ENCODE measurements at places on chromosomes 12 and 14.

DNA sequence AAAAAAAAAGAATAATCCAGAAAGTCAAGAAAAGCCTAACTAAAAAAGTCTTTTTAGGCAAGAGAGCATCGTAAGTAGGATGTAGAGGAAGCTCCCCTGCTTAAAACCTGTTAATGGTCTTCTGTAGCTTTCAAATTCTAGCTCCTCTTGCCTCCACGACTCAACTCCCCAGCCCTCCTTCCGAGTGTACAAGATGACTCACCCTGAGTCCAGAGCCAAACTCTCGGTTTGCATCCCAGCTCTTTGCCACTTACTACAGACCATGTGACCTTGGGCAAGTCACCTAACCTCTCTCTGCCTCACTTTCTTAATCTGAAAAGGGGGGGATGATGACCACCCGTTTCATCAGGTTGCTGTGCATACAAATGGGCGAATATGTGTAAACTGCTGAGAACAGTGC is 460.4 kb downstream of the DPF3 start:
- no peak for DNase-seq

- no peak for DNase-seq
These were observed 219.7 kb downstream of the SLC25A21 start for GRCh38 chr14:36952689-36953088.

DNA sequence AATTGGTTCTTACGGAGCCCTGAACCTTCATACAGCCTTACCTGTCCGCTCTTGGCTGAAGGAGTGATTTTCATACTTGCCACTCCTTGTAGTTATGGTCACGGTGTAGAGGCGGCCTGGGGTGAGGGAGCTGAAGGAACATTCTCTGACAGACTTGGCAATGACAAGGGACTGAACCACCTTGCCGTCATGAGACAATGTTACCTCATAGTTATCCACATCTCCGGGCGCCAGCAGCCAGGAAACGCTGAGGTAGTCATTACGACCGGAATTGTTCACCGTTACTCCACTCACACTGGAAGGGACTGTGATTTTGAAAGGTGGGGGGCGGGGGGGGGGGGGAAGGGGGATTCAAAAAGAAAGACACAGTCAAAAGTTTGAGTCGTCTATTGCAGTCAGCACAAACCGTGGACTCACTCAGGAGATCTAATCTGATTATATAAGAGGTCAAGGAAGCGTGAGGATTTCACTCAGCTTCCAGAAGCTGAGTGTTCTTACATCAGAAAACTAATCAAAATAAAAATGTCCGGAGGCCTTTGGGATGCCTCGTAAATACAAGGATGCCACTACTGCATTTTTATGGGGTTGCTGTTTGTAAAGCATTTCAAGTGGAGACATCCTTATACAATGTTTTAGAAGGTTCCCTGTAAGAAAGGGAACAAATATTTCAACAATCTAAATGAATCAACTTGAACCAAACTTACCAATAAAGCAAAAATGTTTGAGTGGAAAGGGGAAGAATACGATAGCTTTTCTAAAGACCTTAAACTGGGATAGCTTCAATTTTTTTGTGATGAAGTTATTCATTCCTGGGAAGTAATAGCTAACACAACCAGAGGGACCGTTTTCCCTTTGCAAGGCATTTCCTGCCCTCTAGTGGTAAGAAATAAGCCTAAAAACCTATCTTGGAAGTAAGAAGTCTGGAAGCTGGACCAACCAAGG is 60.6 kb downstream of the PTPRB start:
- DNase-seq, result peak; percentile 80

DNA sequence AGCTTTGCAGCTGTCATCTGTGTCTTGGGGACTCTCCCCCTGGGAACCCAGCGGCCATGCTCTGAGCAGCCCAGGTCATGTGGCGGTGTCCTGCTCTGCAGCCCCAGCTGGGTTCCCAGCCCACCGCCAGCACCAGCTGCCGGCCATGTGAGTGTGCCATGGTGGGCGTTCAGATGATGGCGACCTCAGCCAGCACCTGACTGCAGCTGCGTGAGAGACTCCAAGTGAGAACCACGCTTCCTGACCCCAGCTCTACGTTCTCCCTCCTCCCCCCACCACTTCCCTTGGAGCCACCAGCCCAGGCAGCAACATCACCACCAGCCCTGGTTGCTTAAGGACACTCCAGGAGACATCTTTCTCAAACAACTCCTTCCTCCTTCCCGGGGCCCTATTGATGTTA is 68.8 kb downstream of the SLC24A4 start:
- DNase-seq, result no peak

GRCh38 chr12:94247246-94247645 is 98.9 kb downstream of the PLXNC1 start:
- DNase-seq, result no peak

DNA sequence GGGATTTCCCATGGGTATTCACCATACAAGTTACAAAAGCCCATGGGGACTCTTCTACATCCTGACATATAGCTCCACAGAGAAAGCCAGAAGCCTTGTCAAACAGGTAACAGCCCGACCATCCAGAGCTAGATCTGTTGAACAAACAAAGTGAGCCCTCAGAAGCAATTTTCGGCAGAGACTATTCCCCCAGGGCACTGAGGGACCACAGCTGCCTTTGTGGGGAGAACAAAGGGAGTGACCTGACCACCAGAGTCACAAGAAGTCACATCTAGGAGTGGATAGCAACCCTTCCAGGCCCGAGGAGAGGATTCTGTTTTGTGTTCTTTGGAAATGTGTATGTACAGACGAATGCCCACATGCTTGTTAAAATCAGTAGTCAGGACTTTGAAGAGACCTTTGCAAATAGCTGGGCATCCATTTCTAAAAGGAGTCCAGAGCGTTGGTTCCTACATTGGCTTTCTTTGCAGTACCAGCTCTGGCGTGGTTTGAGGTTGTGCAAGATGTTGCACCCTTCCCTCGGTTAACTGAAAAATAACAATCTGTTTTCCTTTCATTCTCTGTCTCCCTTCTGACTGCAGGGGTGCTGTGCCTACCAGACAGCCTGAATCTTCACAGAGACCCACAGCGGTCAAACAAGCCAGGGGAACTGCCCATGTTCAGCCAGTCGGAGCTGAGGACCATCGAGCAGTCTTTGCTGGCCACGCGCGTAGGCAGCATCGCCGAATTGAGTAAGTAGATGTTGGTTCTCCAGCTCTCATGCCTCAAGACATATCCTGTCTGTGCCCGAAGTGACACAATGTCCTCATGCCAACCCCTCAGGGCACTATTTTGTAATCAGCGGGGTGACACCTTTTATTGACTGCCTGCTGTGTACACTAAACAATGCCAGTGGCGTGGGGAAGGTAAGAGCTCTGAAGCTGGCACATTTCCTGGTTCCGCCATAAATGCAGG is 165.4 kb upstream of the PWP1 start:
- DNase-seq, result no peak

GRCh38 chr14:52241087-52241793 is 26.3 kb upstream of the PTGDR start:
- DNase-seq, result no peak

DNA sequence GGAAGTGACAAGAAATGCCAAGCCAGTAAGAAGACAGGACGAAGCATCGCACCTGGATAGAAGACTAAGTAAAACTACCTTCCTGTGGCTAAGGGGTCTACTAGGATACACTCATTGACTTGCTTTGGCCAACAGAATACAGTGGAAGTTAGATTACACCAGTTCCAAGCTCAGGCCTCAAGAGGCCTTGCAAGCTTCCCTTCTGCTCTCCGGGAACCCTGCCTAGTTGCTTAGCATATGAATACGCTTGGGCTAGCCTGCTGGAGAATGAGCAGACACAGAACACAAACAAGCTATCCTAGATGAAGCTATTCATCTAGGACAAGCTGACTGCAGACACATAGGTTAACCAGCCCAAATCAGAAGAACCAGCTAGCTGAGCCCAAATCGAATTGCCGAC is 97.0 kb downstream of the DPF3 start:
- no peak for DNase-seq

DNA sequence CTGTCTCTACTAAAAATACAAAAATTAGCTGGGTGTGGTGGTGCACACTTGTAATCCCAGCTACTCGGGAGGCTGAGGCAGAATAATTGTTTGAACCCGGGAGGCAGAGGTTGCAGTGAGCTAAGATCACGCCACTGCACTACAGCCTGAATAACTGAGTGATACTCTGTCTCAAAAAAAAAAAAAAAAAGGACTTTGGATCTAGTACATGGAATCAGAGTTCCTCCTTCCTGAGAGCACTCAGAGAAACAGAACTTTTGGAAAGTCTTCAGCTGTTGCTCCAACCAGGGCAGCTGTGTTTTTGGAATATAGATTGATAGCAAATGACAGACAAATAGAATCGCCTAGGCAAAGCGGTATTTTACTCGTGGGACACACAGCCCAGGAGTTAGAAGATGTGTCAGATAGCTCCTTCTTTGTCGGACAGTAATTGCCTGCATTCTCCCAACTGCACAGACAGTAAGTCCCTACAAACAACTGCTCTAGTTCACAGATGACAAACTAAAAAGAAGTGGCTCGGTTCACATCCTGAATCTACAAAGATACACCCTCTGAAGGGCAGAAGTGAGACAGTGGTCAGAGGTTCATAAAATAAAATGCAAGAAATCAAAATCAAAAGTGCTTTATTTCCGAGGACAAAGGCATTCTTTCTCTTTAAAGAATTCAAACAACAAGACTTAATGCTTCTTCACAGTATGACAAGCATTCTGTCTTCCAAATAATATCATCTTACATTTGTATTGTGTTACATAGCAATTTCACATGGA is 17.1 kb upstream of the NEK9 start:
- no peak for DNase-seq

DNA sequence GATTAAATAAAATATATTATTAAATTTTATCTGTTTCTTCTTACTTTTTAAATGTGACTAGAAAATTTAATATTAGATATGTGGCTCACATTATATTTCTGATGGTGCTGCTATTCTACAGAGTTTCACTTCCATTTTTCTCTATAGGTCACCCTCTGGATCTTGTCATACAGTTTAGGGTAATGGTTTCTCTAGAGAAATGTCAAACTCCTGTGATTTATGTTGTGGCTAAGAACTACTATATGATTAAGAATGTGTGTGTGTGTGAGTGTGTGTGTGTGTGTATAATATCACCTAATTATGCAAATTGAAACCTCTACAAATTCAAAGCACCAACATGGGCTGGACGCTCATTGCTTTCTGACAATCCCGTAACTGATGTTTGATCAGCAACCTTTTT is 325.9 kb downstream of the ADAMTS20 start:
- no peak for DNase-seq

DNA sequence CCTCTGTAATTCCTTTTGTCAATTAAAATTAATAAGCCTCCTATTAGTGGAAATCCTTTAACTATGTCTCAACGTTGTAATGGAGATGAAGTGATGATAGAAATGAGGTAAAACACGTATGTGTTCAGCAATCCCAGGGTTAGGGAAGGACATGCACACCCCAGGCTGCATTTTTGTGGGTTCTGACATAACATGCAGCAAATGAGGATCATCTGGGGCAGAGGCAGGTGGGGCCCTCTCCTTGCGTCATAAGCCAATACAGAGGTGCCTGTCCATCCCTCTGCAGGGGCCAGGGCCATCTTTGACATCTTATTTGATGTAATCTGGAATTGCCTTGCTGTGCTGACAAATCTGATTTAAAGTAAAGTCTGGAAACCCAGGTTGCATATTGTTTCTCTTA is 73.2 kb downstream of the MYRFL start:
- no peak for DNase-seq

DNA sequence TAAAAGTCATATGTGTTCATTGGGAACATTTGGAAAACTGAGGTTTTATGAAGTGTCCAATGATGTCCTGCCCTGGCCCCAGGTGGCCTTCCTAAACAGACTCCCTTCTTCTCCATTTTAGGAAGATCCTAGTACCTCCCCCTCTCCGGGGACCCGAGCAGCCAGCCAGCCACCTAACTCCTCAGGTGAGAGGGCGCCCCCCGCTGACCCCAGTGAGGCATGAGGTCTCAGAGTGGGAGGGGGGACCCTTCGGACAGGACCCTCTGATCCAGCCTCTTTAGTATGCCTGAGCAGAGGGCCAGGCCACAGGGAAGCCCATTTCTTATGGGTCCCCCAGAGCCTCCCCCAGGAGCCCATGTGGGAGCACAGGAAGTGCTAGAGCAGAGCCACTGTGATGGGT is 23.7 kb downstream of the DEGS2 start:
- DNase-seq, result no peak

DNA sequence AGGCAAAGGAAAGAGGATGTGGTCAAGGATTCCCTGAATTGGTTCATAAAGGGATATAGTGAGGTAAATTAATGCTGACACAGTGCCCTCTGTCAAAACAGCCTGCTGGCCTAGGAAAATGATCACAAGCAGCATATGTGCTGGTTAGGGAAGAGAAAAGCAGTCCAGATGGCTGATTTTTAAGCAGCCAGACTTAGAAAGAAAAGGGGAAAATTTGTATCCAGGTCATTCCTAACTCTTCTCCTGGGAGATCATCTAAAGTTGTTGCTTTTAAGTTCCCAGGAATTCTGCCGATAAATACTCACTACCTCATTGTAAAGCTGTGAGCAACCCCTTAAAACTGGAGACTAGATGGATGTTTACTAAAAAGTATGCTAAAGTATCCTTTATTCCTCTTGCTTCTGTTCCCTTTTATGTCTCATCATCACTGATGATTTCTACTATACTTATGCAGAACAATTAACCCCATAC is 46.4 kb upstream of the CNOT2 start:
- DNase-seq, result peak; percentile 52

DNA sequence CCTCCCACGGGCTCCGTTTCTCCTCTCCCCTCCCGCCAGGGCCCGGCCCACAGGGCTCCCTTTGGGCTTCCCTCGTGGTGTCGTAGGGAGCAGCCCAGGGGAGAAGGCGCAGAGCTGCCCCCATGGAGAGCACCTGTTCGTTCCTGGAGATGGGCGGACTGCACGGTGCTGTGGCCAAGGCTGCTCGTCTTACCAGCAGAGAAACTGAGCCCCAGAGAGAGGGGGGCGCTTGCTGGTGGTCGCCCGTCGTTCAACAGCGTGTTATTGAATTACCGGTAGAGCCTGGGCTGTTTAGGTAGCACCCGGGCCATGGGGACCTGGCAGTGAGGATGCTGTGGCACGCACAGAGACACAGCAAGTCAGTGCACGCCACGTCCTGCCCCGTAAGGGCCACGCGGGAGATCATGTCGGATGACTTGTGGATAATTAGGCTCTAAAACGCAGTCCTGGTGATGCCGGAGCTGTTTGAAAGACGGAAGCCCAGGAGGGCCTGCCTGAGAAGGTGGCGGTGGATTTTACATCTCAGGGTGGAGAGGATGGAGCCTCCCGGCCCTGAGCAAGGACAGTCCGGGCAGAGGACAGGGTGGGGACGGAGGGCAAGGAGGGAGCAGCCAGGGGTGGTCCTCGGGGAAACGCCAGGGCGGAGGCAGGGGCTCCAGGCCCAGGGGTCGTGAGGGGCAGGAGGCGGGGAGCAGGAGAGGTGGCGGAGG is 134.4 kb downstream of the ADGRD1 start:
- no peak for DNase-seq

DNA sequence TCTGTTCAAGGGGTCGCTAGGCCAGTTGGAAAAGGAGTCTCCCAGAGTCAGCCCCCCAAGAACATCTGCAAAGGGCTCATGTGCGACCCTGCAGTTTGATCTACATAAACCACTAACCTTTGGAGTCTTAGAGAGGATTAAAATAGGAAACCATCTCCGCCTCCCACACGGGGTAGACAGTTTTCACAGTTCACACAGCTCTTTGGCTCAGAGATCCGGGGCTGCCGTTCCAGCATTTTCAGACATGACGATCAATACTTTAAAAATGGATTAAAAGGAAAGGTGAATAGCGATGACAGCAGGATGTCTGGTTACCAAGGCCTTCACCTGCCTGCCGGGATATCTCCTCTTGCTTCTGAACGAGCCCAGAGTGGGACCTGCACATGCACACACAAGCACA is 59.8 kb upstream of the BCL11B start:
- no peak for DNase-seq

All from NCI-H524 (cell line).